ENCODE measurements at places on chromosomes 3 and 15.
A peak's percentile ranks its signal among the peaks of the same experiment; 100 is the strongest.

- no peak for DNase-seq
- no peaks in the 10 kb centered on the region for H3K27me3 ChIP-seq
- H3K4me1 ChIP-seq: no peaks in the 10 kb centered on the region
- no peaks in the 10 kb centered on the region for H3K36me3 ChIP-seq
Measured at GRCh38 chr3:43884581-43884980, 193.8 kb downstream of the ABHD5 start.

DNA sequence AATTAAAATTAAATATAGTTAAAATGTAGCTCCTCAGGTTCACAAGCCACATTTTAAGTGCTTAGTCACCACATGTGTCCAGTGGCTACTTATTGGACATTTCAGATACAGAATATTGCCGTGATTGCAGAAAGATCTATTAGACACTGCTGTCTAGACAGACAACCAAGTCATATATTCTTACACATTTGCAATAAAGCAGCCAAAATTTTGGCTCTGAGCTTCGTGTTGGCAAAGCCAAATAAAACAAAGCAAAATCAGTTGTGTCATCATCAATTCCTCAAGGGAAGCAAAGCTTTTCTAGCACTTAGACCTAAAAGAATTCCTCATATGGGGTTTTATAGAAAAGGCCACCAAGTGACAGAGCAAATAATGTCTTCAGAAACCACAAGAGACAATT, 193.1 kb upstream of the LPP start:
- H3K4me3 ChIP-seq: no peak overlapping the region
- peaks cover 1% of the 10 kb centered on the region for H3K4me1 ChIP-seq
- DNase-seq: no peak
- H3K27ac ChIP-seq: no peak overlapping the region

- no peak for DNase-seq
- H3K4me1 ChIP-seq: no peaks in the 10 kb centered on the region
- no peak overlapping the region for H3K4me3 ChIP-seq
- H3K27ac ChIP-seq: no peak overlapping the region
- H3K27me3 ChIP-seq: no peaks in the 10 kb centered on the region
Measured at GRCh38 chr3:57436195-57436761, 107.9 kb downstream of the DNAH12 start.

GRCh38 chr3:141530415-141530768, 43.6 kb downstream of the RASA2 start:
- no peaks in the 10 kb centered on the region for H3K4me1 ChIP-seq
- peaks cover under 1% of the 10 kb centered on the region for H3K36me3 ChIP-seq
- no peak overlapping the region for H3K27ac ChIP-seq
- H3K4me3 ChIP-seq: no peak overlapping the region
- no peak for DNase-seq
- H3K27me3 ChIP-seq: no peaks in the 10 kb centered on the region

GRCh38 chr15:33768670-33769190, 199.6 kb upstream of the CHRM5 start:
- H3K27me3 ChIP-seq: no peaks in the 10 kb centered on the region
- peaks cover 4% of the 10 kb centered on the region for H3K36me3 ChIP-seq
- H3K27ac ChIP-seq: no peak overlapping the region

DNA sequence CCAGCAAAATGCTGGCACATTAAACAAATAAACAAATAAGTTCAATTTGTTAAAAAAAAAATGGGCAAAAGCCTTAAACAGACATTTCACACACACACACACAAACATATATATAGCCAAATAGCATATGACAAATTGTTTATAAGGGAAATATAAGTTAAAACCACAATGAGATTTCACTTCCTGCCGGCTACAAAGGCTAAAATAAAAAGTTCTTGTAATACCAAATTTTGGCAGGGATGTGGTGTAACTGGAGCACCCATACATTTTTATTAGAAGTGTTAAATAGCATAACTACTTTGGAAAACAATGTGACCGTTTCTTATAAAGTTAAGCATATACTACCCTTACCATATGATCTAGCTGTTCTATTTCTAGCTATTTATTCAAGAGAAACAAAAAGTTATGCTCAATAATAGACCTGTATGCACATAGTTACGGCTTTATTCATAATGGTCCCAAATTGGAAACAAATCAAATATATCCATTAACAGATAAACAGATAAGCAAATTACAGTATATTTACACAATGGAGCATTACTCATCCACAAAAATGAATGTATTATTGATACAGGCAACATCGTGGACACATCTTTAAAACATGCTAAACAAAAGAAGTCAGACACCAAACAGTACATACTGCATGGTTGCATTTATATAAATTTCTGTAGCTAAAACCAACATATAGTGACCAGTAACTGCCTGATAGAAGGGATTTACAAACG, 93.9 kb downstream of the EOMES start:
- no peak overlapping the region for H3K4me3 ChIP-seq
- no peaks in the 10 kb centered on the region for H3K36me3 ChIP-seq
- no peak overlapping the region for H3K27ac ChIP-seq
- H3K4me1 ChIP-seq: no peaks in the 10 kb centered on the region

GRCh38 chr3:122795674-122796195, 866 bp downstream of the SLC49A4 start:
- H3K4me3 ChIP-seq: peak overlapping the region; percentile 85
- H3K4me1 ChIP-seq: no peaks in the 10 kb centered on the region
- H3K36me3 ChIP-seq: no peaks in the 10 kb centered on the region

GRCh38 chr3:46935168-46935858, 41.2 kb downstream of the CCDC12 start:
- H3K36me3 ChIP-seq: peaks cover 40% of the 10 kb centered on the region
- H3K4me1 ChIP-seq: peaks cover 38% of the 10 kb centered on the region
- H3K27me3 ChIP-seq: no peaks in the 10 kb centered on the region
- no peak overlapping the region for H3K27ac ChIP-seq
- H3K4me3 ChIP-seq: no peak overlapping the region
- DNase-seq: peak; percentile 82

DNA sequence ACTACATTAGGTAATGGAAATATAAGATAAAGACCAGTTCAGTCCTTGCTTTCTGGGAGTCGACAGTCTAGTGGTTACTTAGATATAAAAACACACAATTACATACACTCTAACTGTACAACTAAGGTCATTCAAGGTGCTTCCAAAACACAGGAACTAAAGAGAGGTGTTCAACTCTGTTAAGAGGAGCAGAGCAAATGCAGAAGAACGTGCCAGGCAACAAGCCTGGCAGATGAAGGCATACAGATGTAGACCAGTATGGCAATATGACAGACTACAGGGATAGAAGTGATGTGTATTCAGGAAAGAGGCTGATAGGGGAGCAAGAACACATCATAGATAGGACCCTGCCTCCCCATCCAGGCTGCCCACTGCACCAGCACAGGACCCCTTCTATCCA, 78.3 kb downstream of the CBLB start:
- H3K36me3 ChIP-seq: no peaks in the 10 kb centered on the region
- no peak overlapping the region for H3K4me3 ChIP-seq
- H3K4me1 ChIP-seq: peaks cover 2% of the 10 kb centered on the region
- H3K27ac ChIP-seq: no peak overlapping the region

- no peak for DNase-seq
- no peaks in the 10 kb centered on the region for H3K27me3 ChIP-seq
- no peaks in the 10 kb centered on the region for H3K4me1 ChIP-seq
- H3K36me3 ChIP-seq: no peaks in the 10 kb centered on the region
Measured at GRCh38 chr3:105013657-105014056, 353.1 kb upstream of the ALCAM start.

DNA sequence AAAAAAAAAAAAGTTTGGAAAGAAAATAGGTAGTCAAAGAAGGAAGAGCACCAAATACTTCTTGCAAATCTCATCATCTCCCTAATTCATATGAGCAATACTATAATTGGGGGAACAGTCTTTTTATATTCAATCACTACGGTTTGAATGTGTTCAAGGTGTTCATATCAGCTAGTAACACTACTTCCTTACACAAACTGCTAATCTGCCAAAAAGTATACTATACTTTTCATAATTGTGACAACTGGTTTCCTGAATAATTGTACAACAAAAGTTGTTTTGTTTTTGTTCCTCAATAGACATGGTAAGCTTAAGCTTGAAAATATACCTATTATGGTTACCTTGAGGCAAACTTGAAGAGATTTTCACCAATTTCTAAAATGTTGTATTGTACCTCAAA, 12.1 kb downstream of the SETD2 start:
- H3K27me3 ChIP-seq: no peaks in the 10 kb centered on the region
- H3K27ac ChIP-seq: no peak overlapping the region
- DNase-seq: no peak
- H3K4me3 ChIP-seq: no peak overlapping the region
- no peaks in the 10 kb centered on the region for H3K36me3 ChIP-seq

- no peak overlapping the region for H3K27ac ChIP-seq
- H3K4me1 ChIP-seq: peaks cover 4% of the 10 kb centered on the region
Measured at GRCh38 chr3:38655708-38656300, 6.3 kb upstream of the SCN5A start.

DNA sequence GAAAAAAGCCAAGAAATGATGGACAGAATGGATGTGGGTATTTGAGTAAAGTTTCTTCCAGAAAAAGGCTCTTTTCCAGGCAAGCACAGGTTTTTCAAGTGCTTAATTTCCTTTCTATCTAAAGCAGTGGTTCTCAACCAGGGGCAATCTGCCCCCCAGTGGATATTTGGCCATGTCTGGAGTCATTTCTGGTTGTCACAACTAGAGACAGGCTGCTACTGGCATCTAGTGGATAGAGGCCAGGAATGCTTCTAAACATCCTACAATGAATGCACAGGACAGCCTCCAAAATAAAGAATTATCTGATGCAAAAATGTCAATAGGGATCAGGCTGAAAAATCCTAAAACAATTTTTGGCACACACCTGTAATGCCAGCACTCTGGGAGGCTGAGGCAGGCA, 23.9 kb downstream of the SEC22C start:
- H3K27ac ChIP-seq: no peak overlapping the region
- H3K36me3 ChIP-seq: peaks cover 15% of the 10 kb centered on the region
- H3K4me3 ChIP-seq: no peak overlapping the region
- no peaks in the 10 kb centered on the region for H3K27me3 ChIP-seq

DNA sequence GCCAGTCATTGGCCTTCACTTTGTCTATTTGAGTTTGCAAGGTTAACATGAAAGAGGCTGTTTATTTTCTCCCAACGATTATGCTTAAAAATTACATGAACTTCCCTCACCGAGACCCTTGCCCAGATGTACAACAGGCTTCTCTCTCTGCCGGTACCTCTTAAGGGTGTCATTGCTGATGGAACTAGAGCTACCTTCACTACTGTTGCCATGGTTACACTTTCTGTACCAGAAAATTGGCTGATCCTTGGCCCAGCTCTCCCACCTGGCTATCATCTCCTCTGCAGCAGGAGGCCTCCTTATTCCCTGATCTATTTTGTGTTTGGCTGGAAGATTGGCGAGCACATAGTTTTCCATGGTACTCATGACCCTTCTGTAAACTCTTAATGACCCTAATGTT, 24.0 kb upstream of the LIPC start:
- no peak overlapping the region for H3K27ac ChIP-seq
- DNase-seq: no peak
- no peak overlapping the region for H3K4me3 ChIP-seq
- H3K4me1 ChIP-seq: no peaks in the 10 kb centered on the region

GRCh38 chr3:171528102-171528501, 67.9 kb upstream of the TNIK start:
- H3K4me1 ChIP-seq: peaks cover 3% of the 10 kb centered on the region
- no peak overlapping the region for H3K27ac ChIP-seq
- no peak overlapping the region for H3K4me3 ChIP-seq
- no peaks in the 10 kb centered on the region for H3K27me3 ChIP-seq
- no peak for DNase-seq

DNA sequence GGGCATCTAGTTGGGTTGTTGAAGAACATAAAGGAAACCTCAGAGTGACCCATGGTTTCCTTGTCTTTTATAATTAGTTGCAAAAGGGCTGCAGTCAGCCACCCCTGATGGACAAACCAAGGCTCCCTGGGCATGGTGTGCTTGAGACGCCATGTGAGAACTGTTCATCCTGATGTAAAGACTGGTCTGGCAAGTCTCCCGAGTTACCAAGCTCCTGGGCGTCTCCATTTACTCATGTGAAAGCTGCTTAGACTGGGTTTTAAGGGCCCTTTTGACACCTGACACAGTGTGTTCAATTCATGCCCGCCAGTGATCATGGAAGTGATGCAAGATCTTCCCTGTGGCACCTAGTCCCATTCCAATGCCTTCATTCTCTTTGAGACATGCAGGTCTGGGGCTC, 49.4 kb downstream of the GRK7 start:
- H3K27ac ChIP-seq: no peak overlapping the region
- no peak for DNase-seq
- no peaks in the 10 kb centered on the region for H3K4me1 ChIP-seq
- no peaks in the 10 kb centered on the region for H3K36me3 ChIP-seq
- no peaks in the 10 kb centered on the region for H3K27me3 ChIP-seq
- H3K4me3 ChIP-seq: no peak overlapping the region

DNA sequence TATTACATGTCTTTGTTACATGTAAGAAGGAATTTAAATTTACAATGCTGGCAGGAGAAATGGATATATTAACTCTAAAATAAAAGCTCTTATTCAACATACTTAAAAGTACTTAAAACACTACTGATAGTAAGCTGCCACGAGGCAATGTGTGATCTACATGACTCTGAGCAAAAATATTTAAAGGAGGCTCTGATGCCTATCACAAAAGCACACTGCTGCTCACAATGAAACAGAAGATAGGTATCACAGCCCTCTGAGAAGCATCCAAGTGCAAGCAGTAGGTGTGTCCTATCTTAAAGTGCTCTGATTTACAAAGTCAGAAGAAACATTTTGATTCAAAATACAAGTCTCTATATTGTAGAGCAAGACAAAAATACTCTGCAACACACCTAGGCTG, 371.2 kb upstream of the WNT5A start:
- no peak overlapping the region for H3K4me3 ChIP-seq
- H3K27ac ChIP-seq: no peak overlapping the region
- no peaks in the 10 kb centered on the region for H3K27me3 ChIP-seq
- DNase-seq: peak; percentile 51

DNA sequence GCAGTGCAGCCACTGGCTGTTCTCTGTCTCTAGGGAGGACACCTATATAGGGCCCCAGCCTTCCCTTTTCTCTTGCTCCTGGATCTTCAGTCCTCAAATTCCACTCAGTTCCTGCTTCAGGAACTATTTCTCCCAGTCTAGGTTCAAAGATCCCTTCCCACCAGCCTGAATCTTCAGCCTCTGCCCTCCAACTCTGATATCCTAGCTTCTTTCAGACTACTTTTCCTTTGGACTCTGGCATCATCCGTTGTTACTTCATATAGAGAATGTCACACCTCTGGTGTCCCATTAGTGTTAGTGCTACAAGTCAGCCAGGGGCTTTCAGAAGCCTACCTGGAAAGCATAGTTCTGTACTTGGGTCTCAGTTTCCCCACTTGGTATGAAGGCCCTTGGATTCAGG, 10.0 kb upstream of the HPS3 start:
- no peaks in the 10 kb centered on the region for H3K36me3 ChIP-seq
- no peak for DNase-seq
- no peak overlapping the region for H3K27ac ChIP-seq
- H3K27me3 ChIP-seq: no peaks in the 10 kb centered on the region

DNA sequence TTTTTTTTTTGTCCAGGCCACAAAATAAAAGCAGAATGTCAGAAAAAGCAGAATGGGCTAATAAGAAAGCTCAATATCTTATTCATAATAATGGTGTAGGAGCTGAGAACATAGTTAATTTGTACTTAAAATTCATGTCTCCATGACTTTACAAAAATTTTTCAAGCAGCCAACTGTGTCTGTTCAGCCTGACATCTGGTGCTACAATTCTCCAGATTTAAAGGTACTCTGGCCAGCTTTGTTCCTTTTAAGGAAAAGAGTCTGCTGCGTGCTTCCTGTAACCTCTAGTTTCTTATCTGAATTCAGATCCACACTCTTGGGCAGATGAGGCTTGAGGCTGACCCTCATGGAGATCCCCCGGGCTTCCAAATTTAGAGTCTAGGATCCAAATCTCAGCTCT, 8.7 kb upstream of the RFX7 start:
- no peaks in the 10 kb centered on the region for H3K36me3 ChIP-seq
- no peaks in the 10 kb centered on the region for H3K27me3 ChIP-seq
- no peak for DNase-seq
- no peak overlapping the region for H3K4me3 ChIP-seq
